ENCODE measurements at places on chromosomes 5 and 9. TPM values are rescaled to one million over a fixed set of nuclear protein-coding genes. Genes with fewer than 3 reads are reported as not detected.

DNA sequence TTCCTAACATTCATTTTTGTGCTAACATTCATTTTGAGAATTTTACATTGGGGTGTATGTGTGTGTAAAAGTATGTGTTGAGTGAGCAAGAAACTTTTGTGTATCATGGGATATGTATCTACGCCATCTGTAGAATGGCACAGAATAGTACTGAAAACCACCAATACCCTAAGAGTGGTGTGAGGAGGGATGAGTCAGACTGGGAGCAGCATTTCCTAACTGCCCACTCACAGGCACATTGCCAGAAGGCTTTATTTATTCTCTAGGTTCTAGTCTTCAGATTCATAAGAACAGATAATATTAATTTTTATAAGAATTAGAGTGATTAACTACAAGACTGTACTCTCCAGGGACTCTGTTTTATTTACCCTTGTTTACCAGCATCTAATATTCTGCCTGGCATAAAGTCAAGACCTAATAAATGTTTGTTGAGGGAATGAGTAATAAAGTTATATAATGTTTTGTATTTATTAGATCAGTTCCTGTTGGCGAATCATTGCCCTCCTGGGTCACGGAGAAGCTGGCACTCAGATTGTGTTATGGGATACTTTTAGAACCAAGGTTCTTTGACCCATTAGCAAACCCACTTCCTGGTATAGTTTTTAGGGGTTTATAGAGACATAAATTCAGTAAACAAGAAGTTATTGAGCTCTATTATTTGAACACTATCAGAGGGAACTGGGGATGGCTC, 159.1 kb upstream of the PPP2R2B start:
- DNase-seq: no peak

Gene ADAMTS16
- 79.4 TPM for polyA plus RNA-seq

DNA sequence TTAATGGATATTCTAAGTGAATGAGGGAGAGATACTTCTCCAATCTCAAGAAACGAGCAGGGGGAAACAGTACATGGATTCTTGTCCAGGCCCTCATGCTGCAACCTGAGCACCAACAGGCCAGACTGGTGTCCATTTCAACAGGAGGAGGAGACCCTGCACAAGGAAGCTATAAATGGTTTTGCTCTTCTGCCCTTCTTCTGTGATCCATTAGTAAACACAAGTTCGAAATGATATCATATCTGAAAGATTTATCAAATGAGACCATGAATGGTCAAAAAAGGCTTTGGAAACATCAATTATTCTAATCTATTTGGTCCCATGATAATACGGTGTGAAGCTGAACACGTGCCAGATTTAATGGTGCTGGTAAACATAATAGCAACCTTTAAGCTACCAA, 109.8 kb downstream of the NR6A1 start:
- no peak for DNase-seq

Gene DBH
- 0.80 TPM for polyA plus RNA-seq

GRCh38 chr5:72338689-72339209, 18.6 kb downstream of the PTCD2 start:
- no peak for DNase-seq

Data from right renal pelvis (tissue), 4 donors.